ENCODE measurements at places on chromosomes 6 and 20.

GRCh38 chr6:135089901-135090300, 35.3 kb upstream of the HBS1L start:
- DNase-seq, result no peak

- DNase-seq, result no peak
Measured at GRCh38 chr6:106981926-106982325, 7.4 kb upstream of the CD24 start.

GRCh38 chr20:2145376-2145775, 43.7 kb downstream of the STK35 start:
- DNase-seq, result no peak

GRCh38 chr6:139655783-139656705, 281.6 kb upstream of the CITED2 start:
- no peak for DNase-seq
